ENCODE measurements at places on chromosomes 1 and 21. TPM values are rescaled to one million over a fixed set of nuclear protein-coding genes. Genes with fewer than 3 reads are reported as not detected.

DNA sequence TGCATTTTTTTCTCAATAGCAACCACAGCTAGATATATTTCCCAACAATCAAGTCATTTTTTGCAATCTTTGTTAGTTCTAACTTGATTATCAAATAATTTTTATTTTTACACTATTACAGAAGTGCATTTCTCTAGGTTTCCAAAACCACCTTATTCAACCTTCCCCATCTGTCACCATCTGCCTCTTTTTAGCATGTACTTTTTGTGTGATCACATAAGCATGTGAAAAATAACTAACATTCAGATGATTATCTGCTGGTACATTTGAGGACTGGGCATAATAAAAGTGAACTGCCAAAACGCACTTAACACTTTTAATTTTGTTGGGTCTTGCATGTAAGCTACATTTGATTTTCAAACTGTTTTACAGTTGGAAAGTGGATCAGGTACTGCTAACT is 291.5 kb downstream of the AKT3 start:
- H3K27ac ChIP-seq: no peak overlapping the region
- H3K36me3 ChIP-seq: peaks cover 6% of the 10 kb centered on the region
- H3K4me1 ChIP-seq: no peaks in the 10 kb centered on the region

- H3K4me3 ChIP-seq: no peak overlapping the region
- H3K27me3 ChIP-seq: no peaks in the 10 kb centered on the region
- no peak overlapping the region for H3K27ac ChIP-seq
- no peak for DNase-seq
- H3K4me1 ChIP-seq: no peaks in the 10 kb centered on the region
Measured at GRCh38 chr1:95388031-95388430, 154.0 kb downstream of the RWDD3 start.

DNA sequence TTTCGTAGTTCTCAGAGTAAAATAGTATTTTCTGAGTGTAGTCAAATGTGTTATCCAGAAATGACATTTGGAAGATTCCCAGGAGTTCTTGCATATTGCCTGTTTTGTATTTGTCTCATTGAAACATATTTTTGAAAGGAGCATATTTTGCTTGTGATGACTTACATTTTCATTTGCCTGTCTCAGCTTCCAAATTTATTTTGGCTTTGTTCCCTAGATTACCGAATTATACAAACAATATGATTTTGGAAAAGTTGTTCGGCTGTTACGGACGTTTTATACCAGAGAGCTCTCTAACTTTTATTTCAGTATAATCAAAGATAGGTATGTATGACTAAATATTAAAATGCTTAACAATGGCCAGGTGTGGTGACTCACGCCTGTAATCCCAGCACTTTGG is 46.0 kb downstream of the IARS2 start:
- no peaks in the 10 kb centered on the region for H3K27me3 ChIP-seq
- no peak overlapping the region for H3K4me3 ChIP-seq
- H3K27ac ChIP-seq: no peak overlapping the region
- DNase-seq: no peak
- peaks cover 33% of the 10 kb centered on the region for H3K36me3 ChIP-seq

SPRR1B gene
- not detected for total RNA-seq

LCE1D gene
- not detected for total RNA-seq

TNFRSF18 gene
- total RNA-seq: 350 TPM

All from activated T-helper 1 cell treated with anti-CD3 and anti-CD28 coated beads, Interleukin-12 subunit alpha, Interleukin-12 subunit beta, Interleukin-2, Interleukin-4 antibody, amounts not matched to agents 30 ng/mL and 10 ng/mL and 1 ng/mL, durations not matched to agents 14 hours and 24 hours and 36 hours (primary cell).